LHCN-M2 (cell line): ENCODE measurements at places on chromosomes 3 and 15. TPM values are rescaled to one million over a fixed set of nuclear protein-coding genes. Genes with fewer than 3 reads are reported as not detected.

The SERPINI2 gene
- not detected in 2 replicates for total RNA-seq

The PTPN9 gene
- 23.5 and 25.0 TPM in 2 replicates for total RNA-seq

The PCLAF gene
- 87.3 and 126 TPM in 2 replicates for total RNA-seq

The AHSG gene
- total RNA-seq = not detected in 2 replicates

The DUOX1 gene
- total RNA-seq = under 0.01 and 0.06 TPM in 2 replicates

The ANKRD63 gene
- total RNA-seq = not detected in 2 replicates

The POLQ gene
- 11.9 and 14.6 TPM in 2 replicates for total RNA-seq

The MLH1 gene
- total RNA-seq = 56.4 and 62.2 TPM in 2 replicates

DNA sequence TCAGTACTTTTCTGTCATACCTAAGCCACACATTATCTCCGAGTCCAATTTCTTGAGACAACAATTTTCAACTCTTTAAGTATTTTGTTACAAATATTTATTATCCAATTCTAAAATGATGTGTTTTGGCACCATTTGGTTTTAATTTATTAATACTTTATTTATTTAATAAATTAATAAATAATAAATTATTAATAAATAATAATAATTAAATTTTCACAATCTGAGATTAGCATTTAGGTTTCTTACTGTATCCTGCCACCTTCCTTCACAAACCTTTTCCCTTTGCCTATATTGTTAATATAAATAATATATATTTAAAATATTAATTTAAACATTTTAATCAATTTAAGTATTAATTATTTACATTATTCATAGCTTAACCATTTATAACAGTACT, 23.9 kb downstream of the TMEM207 start:
- DNase-seq = no peak

DNA sequence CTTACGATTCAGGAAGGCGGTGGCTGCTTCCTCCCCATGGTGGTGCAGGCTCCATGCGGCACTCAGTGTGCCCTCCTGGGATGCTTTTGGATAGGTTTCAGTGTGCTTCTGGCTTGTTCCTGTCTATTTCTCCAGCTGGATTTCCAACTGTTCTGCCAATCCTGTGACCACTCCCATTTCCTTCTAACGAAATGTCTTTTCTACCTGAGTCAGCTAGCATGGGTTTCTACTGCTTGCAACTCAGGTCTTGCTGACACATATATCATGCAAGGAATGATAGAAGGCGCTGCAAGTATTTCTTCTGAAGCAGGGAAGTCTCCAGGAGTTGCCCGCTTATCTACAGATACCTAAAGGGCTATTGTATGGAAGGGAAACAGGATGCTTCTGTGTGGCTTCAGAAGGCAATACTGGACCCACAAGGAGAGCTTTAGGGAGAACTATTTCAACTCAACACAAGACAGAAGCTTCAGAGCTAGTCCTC, 244.4 kb downstream of the OPA1 start:
- no peak for DNase-seq

DNA sequence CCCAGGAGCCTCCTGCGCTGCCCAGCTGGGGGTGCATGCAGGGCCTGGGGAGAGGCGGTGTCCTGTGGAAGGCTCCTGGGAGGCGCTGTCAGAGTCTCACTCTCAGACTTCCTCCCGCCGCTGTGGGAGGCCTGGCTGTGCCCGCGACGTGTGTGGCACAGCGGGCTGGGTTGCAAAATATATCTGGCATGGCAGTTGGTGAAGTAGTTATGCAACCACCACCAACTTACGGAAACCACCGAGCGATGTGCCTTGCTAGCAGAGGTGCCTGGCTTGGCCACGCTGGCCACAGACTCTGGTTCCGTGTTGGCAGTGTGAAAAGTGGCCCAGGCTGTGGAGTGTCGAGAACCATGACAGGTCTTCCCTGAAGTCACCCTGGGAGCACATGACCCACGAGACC, 30.6 kb upstream of the GATA2 start:
- no peak for DNase-seq

- peak; percentile 60 for DNase-seq
Observed at GRCh38 chr15:81133782-81134461, at the start of gene CFAP161. TSS of gene CFAP161 (plus strand) at chr15:81134270. CDS start at chr15:81134330, 60 bp downstream.

DNA sequence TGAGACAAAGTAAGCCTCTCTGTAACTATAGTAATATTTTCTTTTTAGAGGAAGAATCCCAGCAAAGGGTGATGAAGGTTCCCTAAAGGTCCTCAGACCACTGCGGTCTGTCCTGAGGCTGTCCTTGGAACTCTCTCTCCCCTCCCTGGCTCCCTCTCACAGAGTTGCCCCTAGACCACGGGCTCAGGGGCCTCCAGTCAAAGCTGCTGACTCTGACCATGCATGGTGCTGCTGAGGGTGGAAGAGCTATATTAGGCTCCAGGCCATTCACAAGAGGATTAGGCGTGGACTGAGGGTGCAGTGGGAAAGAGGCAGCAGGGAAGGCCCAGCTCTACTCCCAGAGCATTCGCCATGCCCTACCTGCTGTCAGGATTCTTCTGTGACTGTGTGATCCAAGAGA, 14.6 kb downstream of the CAPN3 start:
- no peak for DNase-seq

DNA sequence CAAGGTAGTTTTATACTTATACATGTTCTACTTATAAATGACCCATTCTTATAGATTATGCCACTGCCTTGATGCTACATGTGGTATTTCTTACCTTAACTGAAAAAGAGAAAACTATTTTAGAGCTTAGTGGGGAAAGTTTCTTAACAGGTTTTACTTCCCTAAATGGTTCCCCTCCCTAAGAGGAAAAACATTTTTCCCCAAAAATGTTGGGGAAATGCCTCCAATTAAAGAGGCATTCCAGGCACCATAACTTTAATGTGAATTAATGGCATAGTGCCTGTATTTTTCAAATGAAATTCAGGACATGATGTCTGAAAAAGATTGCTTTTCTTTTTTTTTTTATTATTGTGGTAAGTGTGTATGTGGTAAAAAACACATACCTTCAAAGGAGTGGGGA, 22.6 kb downstream of the GOLM2 start:
- no peak for DNase-seq

DNA sequence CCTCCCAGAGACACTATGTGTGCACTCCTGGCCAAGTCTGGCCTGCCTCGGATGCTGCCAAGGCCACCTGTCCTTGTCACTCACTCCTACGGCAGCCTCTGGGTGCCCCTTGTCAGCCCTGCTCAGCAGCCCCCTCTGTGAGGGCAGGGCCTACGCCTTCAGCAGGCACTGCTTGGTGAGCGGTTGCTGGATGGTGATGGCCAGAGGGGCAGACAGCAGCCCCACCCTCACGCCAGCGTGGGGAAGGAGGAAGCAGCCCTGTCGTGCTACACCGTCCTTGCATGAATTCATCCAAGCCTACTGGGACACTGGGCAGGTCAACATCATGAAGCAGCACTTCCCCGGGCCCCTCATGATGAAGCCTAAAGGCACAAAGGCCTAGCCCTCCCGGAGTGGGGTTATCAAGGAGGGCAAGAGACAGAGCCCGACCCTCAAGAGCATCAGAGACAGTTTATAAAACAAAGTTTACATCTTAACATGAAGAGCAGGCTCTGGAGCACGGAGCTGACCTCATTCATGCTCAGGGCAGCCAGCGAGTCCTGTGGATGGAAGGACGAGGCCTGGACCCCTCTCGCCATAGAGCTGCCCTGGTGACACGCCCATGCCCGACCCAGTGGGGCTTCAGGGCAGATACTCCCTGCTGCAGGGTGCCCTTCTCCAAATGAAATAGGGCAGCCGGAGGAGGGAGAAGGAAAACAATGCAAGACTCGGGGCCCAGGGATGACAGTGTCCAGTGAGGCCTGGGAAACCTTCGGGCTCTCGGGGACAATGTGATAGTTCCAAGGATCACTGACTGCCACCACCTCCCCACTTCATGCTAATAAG, 25.3 kb downstream of the CHDH start:
- peak; percentile 47 for DNase-seq

GRCh38 chr3:57889807-57890206, 118.4 kb upstream of the FLNB start:
- peak; percentile 2 for DNase-seq

- peak; percentile 43 for DNase-seq
Observed at GRCh38 chr3:99825004-99825640, 7.5 kb downstream of the CMSS1 start.

DNA sequence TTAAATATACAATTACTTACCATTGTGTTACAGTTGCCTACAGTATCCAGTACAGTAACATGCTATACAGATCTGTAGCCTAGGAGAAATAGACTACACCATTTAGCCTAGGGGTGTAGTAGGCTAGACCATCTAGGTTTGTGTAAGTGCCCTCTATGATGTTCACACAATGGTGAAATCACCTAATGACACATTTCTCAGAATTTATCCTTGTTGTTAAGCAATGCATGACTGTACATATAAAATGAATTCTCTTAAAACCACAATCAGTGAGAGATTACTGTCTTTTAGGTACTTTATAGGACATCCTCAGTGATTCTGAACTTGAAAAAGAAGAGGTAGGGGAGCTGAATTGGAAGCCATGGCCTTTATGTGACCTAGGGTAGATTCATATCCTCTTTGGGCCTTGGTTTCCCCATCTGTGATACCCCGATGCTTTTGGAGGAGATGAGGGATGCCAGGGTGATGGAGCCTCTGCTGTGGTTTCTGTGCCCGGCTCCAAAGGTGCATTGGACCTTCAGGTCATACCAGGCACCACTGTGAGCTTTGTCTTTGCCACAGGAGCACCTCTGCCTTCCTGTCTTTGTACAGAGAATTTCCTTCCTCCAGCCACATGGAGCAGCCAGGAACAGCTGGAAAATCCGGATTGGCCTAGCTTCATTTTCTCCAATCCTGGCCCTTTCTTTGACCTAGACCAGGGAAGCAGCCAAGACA, 51.9 kb upstream of the FLNB start:
- DNase-seq = peak; percentile 90

- DNase-seq = no peak
Observed at GRCh38 chr3:60580809-60581208, 670.4 kb downstream of the FHIT start.

- peak; percentile 88 for DNase-seq
Observed at GRCh38 chr15:55846116-55846707, 103.3 kb upstream of the PRTG start.

DNA sequence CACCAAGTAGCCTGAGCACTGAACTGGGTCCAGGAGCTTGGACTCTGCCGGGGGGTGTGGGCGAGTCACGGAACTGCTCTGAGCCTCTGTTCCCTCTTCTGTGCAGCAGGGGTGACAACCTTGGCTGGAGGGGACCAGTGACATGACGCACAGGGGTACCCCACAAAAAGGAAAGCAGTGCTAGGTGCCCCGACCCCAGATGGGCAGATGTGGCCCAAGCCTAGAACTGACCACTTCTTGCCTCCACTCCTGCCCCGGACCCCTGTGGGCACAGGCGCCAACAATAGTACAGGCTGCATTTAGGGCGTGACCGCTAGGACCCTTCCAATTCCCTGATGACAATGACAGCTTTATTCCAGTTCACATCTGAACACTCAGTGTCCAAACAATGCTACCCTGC, 255.9 kb upstream of the LYSMD4 start:
- DNase-seq = no peak

DNA sequence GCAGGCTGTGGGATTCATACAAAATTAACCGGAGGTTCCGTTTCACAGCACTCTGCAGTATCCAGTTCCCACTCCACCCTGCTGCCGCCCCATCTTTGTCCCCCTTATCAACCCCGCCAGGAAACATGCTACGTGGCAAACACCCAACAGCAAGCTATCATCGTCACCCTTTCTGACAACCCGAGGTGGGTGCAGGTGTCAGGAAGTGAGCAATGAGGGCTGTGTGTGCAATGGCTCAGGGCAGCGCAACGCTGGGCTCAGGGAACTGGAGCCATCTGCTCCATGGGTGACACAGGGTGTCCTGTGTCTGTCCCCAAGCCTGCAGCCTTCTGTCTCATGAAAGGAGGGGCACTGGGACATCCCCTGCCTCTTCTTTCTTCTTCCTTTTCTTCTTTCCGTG, 60.9 kb downstream of the ATP2B2 start:
- DNase-seq = no peak

GRCh38 chr3:167691366-167691765, 37.6 kb upstream of the WDR49 start:
- no peak for DNase-seq

DNA sequence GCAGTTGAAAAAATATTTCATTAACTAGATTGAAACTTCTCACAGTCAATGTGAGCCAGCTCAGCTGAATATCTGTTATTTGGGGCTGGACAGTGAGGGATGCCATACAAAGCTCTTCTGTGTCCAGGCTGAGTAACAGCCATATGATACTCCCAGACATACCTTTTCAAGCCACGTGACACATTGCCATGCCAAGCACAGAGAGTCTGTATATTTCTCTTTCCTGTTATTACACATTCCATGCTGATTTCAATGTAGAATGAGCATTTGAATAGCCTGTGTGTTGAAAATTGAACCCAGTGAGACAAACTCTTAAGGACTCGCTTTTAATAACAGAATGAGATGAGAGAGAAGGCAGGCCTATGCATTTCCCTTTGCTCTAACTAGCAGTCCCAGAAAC, 334.7 kb upstream of the RASGRP1 start:
- no peak for DNase-seq

DNA sequence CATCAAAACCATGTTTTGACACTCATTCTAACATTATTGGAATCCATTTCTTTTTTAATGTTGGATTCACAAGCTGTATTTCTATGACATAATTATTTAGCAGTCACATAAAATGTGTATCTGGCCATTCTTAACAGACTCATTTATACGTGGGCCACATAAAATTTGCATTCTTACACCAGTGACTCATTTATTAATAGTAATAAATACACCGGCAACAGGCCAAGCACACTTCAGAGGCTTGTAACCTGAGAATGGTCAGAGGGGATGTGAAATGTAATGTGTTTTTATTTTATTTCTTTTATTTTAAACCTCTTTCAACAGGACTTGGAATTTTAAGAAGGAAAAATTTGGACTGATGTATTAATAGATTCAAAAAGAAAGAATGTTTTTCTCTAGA, 384.9 kb upstream of the RARB start:
- no peak for DNase-seq

- no peak for DNase-seq
Observed at GRCh38 chr3:138724443-138724842, 110.3 kb downstream of the PIK3CB start.

- DNase-seq = no peak
Observed at GRCh38 chr3:123112232-123112631, 45.4 kb downstream of the PDIA5 start.

DNA sequence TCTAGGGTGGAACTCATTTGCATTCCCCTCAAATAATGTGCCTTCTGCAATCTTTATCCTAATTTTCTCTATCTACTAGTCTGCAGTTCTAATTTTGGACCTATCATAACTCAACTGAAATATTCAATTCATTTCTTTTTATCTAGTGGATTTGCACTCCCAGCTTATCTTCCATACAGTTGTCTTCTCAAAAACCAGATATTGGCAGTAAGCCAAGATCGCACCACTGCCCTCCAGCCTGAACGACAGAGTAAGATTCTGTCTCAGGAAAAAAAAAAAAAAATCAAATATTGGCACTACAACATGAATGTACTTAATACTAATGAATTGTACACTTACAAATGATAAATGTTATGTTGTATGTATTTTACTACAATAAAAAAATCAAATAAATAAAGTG, 18.0 kb upstream of the CHMP2B start:
- DNase-seq = no peak

- peak; percentile 92 for DNase-seq
Observed at GRCh38 chr3:155069729-155070128, 10.4 kb upstream of the MME start.

- peak; percentile 68 for DNase-seq
Observed at GRCh38 chr3:159238646-159239045, 436.8 kb downstream of the MFSD1 start.

- DNase-seq = no peak
Observed at GRCh38 chr3:195906865-195907683, 1.3 kb downstream of the TNK2 start.
